Cortex of kidney (tissue), 1 donor: ENCODE measurements at places on chromosomes 3 and 15.

DNA sequence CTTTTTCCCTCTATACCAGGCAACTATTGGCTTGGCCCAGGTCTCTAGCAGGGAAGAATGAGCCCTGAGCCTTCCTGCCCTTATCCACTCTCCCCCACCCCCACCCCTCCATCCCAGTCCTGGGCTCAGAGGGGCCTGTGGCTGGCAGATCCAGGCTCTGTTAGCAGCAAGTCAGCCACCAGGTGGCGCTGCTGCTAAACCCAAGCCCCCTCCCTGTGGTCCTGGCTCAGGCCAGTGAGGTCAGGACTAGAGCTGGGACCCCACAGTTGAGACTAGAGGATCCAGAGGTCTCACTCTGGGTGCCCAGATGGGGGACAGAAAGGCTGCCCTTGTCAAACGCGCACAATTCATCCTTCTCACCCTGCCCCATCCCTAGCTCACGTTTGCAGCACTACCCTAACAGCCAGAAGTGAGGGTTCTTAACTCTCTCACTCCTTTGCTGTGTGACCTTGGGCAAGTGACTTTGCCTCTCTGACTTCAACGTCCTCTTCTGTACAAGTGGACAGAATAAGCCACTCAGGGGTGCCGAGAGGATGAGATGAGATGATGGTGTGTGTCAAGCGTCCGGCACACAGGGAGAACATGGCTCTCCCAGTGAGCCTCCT, 46.8 kb upstream of the SLC6A1 start:
- no peak for DNase-seq

- DNase-seq, result no peak
Observed at GRCh38 chr15:80846031-80846815, 67.1 kb downstream of the CEMIP start.

DNA sequence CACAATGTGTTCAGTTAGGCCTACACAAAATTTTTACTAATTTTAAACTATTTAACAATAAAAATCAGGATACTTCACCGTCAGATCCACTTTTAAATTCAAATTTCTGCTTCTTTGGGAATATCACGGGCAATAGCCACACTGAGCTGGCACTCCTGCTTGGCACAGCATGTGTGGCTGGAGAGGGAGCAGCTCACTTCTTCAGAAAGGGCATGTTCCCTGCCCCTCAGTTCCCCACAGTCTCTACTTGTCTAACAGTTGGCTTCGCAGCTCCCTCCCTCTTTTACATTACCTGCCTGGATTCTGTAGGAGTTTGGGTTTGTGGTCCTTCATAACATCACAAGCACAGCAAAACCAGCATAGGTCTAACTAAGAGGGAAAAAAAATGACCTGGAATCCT, 76.0 kb upstream of the TRIM42 start:
- no peak for DNase-seq

GRCh38 chr3:167671878-167672427, 18.2 kb upstream of the WDR49 start:
- DNase-seq, result no peak

- no peak for DNase-seq
Observed at GRCh38 chr3:32817558-32818228, at the start of gene TRIM71. Gene TRIM71 (plus strand): TSS chr3:32817997. CDS start chr3:32818081, 84 bp downstream.

- no peak for DNase-seq
Observed at GRCh38 chr3:42655331-42655888, 1.9 kb downstream of the ZBTB47 start.

DNA sequence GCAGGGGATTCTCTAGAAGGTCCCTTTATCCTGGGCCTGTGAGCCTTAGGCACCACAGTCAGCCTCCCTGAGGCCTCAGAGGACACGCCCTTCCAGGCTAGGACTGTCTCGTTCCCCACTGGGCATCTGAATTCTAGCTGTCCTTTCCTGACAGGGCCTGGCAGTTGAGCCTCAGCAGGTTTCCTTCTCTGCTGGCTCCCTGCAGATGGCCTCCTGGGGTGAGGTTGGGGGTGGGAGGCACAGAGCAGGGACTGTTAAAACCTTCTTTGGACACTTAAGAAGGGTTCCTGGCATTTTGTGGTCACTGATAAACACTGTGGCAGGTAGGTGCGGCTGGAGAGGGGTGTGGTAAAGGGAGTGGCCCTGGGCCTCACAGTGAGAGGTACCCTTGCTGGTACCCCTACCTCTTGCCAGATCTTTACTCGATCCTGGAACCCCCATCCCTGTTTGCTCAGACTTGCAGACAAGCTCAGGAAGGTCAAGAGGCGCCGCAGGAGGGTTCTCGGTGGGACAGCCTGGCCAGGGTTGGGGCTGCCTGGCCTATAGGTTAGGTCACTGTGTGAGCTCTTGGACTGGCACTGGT, 8.5 kb downstream of the CLK3 start:
- no peak for DNase-seq

DNA sequence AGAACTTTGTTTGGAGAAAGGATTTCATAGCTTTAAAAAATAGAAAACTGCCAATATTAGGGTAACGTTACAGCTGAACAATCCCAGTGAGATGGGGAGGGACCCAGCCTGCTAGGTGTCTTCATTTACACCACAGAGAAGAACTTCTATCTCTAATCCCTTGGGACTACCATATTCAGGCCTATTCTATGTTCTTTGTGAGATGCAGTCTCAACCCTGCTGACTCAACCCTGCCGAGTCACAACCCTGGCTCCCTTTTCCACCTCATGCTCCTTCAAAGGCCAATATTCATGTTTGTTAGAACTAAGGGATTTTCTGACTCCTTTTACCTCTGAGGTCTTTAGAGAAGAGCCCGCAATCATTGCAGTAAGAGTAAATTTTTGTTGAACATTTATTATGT, 350.5 kb downstream of the EPHB1 start:
- DNase-seq, result no peak
